T-helper 1 cell (primary cell): ENCODE measurements at places on chromosomes 1 and 21.
A peak's percentile ranks its signal among the peaks of the same experiment; 100 is the strongest.

- DNase-seq = no peak
Observed at GRCh38 chr1:218521414-218522169, 176.5 kb downstream of the TGFB2 start.

DNA sequence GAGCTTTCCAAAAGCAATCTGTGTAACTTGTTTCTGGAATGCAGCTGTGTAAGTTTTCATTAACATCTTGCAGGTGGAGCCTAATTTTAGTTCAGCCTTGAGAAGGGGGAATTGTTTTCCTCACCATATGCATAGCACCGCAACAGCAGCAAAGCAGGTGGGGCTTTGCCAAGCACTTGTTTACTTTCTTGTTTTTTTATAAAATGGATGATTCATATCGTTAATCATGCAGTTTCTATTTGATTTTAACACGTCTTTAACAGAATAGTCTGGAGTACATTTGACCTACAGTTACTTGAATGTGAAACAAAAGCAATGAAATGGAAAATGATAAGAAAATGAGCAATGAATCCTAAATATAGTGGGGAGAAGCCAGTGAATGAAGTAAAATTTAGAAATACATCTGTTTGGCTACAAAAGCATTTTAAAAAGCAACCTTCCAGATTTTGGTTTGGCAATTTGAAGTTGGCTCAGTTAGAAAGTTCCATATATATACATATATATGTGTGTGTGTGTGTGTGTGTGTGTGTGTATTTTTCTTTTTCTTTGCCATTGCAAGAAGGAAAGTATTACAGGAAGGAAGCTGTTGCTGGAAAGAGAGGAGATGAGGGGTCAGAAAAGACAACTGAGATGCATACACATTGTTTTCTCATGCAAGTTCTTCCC, 119.0 kb upstream of the ADGRL2 start:
- DNase-seq = no peak

DNA sequence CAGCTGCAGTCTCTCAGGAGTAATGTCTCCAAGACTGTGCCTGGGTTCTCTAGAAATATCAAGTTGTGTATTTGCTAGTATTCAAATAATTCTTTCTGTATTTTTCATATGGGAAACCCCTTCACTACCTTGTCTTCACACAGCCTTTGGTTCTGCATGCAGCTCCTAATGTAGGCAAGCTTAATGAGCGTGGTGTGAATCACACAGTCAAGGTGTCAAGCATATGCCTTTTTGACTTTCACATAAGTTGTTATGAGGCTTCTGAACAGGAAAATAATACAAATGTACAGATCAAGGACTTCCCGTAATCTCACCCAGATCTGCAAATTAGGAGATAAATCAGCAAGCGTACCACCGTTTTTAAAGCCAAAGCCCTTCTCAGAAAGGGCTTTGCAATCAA, at the start of gene FCRL3:
TSS of gene FCRL3 (minus strand) at position 38 of the 400 bp plus-strand sequence. CDS start 280 bp downstream, outside the sequence.
- DNase-seq = no peak

GRCh38 chr1:12344596-12345349, 114.9 kb downstream of the VPS13D start:
- DNase-seq = no peak

DNA sequence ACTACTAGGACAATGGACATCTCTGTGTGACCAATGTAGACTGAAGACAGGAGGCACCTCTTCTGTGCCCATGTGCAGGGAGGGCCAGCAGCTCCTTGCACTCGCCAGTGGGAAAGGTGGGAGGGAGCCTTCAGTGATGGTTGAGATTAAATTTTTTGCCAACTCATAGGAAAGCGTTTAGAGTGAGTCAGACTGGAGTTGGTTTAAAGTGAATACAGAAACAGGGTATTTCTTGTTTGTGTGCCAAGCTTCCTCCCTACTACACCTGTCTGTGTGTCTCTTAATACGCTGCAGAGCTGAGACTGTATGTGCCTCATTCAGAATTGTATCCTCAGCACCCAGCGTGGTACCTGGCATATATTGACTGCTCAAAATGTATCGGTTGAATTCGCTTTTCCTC, 13.5 kb upstream of the COL16A1 start:
- DNase-seq = no peak

GRCh38 chr1:114024049-114024448, 44.8 kb downstream of the OLFML3 start:
- DNase-seq = no peak

GRCh38 chr21:43613755-43614638, 45.3 kb downstream of the HSF2BP start:
- DNase-seq = no peak

DNA sequence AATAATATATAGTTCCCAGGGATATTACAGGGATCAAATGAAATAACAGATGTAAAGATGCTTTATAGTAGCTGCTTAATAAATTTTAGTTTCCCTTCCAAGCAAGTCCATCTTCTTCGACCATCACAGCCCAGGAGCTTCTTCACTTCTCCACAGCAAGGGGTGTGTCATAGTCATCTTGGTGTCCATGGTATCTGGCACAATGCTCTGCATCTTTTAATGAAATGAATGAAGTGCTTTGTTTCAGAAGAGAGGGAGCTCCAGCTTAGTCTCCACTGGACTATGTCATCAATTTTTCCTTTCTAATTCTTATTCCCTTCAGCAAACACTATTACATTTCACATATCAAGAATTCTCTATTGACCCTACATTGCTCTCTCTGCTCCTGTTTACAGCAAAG, 4.9 kb upstream of the MACF1 start:
- DNase-seq = no peak

DNA sequence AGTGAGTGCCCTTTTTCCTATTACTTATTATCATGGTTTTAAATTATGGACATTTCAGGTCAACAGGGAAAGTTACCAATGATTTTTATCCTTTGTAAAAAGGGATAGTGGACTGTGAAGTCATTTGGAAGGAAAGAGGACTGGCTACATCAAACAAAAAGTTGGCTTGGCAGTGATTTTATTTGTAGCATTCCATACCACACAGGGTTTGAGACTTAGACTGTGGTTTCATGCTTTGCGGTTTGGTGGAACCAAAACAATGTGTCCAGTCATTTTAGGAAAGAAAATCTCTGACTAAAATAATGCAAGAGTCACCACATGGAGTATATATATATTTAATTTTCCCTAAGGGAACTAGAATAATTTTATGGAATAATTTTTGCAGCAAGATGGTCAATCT, 239.5 kb downstream of the HMCN1 start:
- DNase-seq = no peak

DNA sequence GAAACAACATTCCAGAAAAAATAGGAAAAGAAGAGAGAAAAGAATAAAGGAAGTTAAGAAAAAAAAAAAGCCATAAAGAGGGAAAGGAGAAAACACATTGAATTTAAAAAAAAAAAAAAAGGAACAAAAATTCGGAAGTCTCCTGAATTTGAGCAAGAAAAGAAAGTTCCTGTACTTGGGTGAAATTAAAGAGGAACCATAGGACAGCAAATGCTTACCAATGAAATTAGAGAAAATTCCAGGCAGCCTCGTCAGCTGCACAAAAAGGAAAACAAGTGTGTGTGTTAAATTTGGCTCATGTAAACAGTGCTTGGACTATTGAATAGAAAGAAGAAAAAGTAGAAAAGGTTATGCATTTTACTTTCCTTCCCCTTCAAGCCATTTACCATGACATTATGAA, 4.9 kb downstream of the IL12RB2 start:
- no peak for DNase-seq

GRCh38 chr1:28447679-28448078, 58.2 kb upstream of the RCC1 start:
- no peak for DNase-seq

DNA sequence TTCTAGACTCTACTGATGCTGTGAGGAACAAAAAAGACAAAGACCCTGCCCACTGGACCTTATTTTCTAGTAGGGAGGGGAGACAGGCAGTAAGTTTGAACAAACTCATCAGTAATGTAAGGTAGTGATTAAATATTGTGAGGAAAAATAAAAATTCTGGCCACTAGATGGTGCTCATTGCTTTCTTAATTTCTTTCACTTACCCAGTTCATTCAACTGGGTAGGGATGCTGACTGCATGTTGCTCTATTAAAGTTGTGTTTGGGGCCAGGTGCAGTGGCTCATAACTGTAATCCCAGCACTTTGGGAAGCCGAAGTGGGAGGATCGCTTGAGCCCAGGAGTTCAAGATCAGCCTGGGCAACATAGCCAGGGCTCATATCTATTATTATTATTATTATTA, 6.3 kb upstream of the KYAT3 start:
- DNase-seq = no peak

DNA sequence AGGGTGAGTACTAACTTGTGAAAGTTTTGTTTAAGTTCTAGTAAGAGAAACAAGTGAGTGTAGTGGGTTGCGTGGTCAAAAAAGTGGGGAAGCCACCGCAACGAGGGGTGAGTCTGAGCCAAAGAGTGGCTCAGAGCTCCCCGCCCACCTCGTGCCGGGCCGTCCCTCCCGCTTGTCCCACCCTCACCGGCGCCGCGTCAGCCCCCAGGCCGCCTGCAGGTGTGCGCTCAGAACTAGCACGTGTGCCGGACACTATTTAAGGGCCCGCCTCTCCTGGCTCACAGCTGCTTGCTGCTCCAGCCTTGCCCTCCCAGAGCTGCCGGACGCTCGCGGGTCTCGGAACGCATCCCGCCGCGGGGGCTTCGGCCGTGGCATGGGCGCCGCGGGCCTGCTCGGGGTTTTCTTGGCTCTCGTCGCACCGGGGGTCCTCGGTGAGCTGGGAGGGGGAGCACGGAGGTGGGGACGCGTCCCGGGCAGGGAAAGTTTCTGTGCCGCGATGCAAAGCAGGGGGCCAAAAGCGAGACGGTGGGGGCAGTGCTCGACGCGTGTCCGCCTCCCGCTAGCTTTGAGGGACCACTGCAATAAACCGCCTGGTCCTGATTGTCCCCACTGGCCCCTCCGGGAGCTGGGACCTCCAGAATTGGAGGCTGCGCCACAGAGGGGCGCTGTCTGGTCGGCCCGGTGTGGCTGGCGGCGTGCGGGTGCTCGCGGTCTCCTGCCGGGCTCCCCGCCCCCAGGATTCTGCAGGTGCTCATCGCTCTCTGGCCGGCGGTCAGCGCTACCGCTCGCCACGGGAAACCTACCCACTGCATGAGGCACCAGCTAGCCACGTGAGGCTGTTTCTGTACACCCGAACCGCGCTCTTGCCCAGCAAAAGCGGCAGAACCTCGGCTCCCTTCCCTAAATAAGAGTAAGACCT, at the start of gene CR2:
TSS of gene CR2 (plus strand) at position 283 of the 919 bp plus-strand sequence. CDS start at position 374, 91 bp downstream.
- peak; percentile 17 for DNase-seq

GRCh38 chr1:101181930-101182329, 54.9 kb upstream of the S1PR1 start:
- no peak for DNase-seq

- no peak for DNase-seq
Observed at GRCh38 chr1:43144237-43144636, 27.9 kb downstream of the EBNA1BP2 start.
